NCI-H1105 (cell line): ENCODE measurements at places on chromosomes 13 and 19.

GRCh38 chr13:111911121-111911720 lies 155.7 kb upstream of the SOX1 start:
- DNase-seq = no peak

- no peak for DNase-seq
These were observed 18.8 kb upstream of the PPP5C start for GRCh38 chr19:46328079-46328478.

DNA sequence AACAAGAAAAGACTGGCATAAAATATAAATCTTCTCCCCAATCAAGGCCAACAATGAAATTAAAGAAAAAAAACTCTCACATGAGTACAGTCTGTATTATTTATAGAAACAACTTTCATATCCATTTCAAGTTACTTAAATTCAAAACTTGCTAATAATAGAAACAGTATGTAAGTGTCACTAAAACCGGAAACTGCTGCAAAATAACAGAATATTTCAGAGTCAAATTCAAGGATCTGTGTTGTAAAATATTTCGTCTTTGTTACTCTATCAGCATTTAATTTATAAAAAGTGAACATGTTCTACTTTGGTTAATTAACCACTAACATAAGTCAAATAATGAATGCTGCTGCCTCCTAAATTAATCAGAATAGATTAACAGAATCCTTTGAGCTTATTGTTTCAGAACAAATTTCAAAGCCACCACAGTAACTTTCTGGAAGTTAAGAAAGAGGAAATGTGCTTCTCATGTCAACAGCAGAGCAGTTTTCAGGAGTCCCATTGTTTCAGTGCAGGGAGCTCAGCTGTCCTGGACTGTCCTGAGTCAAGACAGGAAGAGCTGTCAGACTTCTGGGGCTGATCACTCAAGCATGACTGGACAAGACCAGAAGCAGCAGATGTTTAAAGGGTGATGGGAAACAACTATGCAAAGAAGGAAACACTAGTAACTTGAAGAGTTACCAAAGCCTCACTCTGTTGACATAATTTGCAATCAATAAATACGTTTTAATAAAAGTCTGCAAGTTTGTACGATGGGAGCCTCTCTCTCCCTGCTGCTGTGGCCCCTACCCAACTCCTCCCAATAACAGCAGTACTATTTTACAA lies 76.9 kb downstream of the FOXO1 start:
- no peak for DNase-seq

- no peak for DNase-seq
These were observed 12.1 kb upstream of the FKRP start for GRCh38 chr19:46733690-46734292.

GRCh38 chr19:35265126-35265899 lies 3.4 kb upstream of the USF2 start:
- DNase-seq = no peak

DNA sequence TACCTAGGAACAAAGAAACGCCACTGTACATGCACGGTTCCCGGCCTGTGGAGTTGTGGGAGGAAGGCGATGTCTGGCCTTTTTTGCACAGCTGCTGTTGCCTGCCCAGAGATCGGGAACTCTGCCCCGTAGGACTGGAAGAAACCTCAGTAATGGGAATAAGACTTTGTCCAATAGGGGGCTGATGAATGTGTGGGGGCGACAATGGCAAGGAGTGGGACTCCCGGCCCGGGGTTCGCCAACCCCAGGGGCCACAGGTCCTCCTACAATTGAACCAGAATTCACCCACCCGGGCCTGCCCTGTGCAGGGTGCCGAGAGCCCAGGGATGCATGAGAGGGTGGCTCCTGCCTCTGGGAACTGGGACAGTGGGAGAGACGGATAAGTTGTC lies 2.0 kb upstream of the CEBPA start:
- no peak for DNase-seq

- DNase-seq = no peak
These were observed 29.5 kb downstream of the TMEM255B start for GRCh38 chr13:113788413-113789135.

- DNase-seq = no peak
These were observed 27.2 kb upstream of the ATP1A3 start for GRCh38 chr19:42021185-42021584.

DNA sequence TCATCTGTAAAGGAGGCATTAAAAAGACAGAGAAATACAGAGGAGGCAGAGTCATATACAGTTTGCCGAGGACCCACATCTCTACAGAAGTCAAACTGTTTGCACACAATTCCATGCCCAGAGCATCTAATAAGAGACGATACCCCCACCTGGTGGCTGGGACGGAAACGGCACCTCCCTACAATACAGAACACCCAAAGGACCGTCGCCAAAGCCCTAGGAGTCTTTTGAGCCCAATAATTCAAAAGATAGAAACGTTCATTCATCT lies 703 bp upstream of the PLEKHG2 start:
- peak; percentile 84 for DNase-seq

- DNase-seq = peak; percentile 20
These were observed 4.0 kb upstream of the HOOK2 start for GRCh38 chr19:12779162-12779993.

DNA sequence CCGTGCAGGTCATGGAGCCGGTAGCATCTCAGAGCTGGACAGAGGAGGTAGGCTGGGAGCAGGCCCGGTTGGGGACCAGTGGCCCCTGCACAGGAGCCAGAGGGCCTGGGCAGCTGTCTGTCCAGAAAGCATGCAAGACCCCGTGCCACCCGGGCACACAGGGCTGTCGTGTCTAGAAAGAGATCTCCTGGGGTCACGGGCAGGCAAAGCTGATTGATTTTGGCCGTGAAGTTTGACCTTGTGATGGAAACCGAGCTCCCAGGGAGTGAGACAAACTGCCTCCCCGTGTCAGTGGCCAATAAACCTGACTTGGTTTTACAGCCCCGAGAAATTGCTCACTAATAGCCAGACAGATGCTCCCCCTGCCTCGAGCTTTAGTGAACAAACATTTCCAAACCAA lies 98.8 kb downstream of the KDM4B start:
- DNase-seq = no peak

DNA sequence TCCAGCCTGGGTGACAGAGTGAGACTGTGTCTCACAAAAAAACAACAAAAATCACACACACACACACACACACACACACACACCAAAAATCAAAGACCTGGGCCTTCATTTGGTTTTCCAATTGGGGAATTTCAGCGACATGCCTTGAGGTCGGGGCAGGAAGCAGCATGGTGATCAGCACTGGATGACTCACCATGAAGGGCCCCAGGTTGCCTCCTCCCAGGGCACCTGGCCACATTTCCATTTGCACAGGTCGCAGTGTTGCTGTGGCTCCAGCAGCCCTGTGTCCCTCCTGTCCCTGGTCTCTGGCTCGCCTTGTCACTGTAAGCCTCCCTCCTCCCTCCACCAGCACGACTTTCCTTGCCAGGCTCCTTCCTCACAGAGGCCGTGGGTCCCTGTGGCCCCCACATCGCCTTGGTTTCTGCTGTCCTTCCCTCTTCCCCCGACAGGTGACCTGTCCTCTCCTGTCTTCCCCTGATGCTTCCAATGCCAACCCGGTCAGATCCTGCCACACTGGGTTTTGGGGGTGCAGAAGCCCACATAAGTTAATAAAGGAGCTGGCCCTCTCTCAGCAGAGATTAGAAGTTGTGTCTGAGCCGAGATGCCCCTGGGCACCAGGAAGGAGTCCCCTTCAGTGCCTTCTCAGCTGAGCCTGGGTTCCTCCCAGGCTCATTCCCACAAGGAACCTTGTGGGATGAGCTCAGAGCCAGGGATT lies 66.7 kb downstream of the GPR12 start:
- DNase-seq = no peak

- DNase-seq = no peak
These were observed 96.6 kb downstream of the ELF1 start for GRCh38 chr13:40922437-40923040.

DNA sequence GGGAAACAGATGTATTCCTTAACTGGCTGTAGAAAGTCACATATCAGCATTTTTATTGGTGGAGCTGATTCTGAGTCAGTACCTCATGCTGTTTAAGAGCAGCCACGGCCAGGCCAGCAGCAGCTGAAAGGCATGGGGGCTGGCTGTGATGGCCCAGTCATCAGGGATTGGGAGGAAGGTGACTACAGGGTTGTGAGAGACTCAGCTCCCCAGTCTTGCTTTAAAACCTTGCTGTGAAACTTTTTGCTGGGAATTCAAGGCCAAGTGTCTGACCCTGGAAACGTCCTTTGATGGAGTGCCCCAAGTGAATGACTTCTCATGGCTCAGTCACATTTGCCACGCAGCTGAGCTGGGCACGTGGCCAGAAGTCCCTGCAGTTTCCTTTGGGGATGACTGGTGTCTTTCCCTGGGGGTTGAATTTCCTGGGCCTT lies 39.1 kb upstream of the RNF113B start:
- DNase-seq = no peak

- no peak for DNase-seq
These were observed 47.2 kb downstream of the TM9SF2 start for GRCh38 chr13:99548448-99548847.

- DNase-seq = no peak
These were observed 218.3 kb downstream of the DCT start for GRCh38 chr13:94261163-94261562.

DNA sequence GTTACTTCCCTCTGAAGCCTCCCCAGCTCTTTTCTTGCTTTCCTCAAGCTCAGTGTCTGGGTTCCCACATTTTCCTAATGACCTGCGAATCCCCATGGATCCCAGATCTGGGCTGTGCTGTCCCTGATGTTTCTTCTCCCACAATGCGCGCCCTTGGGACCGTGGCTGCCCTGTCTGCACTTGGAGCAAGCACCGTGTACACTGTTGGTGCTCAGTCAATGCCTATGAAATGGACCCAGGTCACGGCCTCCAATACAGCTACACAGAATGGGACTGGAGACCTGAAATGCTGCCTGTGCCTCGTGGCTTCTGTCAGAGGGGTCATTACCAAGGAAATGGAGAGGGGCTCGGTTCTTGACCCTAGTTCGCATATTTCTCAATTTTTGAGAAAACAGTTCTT lies 160.1 kb upstream of the SOX1 start:
- DNase-seq = no peak

GRCh38 chr19:3609779-3610719 lies 3.4 kb upstream of the TBXA2R start:
- DNase-seq = no peak

DNA sequence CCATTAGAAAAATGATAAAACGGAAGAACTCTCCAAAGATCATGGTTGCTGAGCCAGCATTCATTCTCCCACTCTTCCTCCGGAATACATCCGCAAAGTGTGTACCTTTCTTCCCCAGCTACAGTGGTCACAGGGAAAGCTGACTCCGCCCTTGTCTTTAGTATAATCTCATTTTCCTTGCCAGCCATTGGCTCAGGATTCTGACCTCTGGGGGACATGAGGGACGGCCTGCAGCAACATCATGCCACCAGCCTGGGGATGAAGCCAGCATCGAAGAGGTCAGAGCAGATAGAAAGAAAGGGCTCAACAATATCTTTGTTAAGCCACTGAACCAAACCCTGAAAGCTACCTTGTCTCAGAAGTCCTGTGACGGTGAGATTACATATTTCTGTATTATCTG lies 46.3 kb upstream of the TPP2 start:
- no peak for DNase-seq

GRCh38 chr13:88026241-88026640 lies 355.1 kb downstream of the SLITRK5 start:
- DNase-seq = no peak

- peak; percentile 68 for DNase-seq
These were observed 480.3 kb downstream of the LIG4 start for GRCh38 chr13:107734891-107735625.

GRCh38 chr19:6381030-6381750 lies 5.5 kb upstream of the PSPN start:
- no peak for DNase-seq

- DNase-seq = no peak
These were observed 145.1 kb downstream of the UQCRFS1 start for GRCh38 chr19:29067831-29068230.

DNA sequence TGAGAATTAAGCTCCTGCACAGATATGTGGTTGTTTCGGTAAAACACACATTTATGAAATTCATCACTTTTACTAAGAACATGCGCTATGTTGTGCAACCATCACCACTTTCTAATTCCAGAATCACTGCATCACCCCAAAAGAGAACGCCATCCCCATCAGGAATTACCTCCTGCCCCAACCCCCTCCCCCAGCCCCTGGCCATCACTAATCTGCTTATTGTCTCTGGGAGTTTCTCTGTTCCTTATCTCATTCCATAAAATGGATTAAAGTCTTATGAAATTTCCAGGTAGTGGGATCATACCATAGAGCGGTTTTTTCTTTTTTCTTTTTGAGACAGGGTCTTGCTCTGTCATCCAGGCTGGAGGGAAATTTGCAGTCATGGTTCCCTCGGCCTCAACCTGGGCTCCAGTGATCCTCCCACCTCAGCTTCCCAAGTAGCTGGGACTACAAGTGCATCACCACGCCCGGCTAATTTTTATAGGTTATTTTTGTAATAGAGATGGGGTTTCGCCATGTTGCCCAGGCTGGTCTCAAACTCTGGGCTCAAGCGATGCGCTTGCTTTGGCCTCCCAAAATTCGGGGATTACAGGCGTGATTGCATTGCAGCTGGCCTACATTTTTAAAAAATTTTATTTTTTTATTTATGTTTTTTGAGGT lies 3.5 kb downstream of the ZSCAN5B start:
- no peak for DNase-seq

GRCh38 chr13:76683168-76683567 lies 203.0 kb downstream of the KCTD12 start:
- no peak for DNase-seq

- peak; percentile 66 for DNase-seq
These were observed 22.3 kb upstream of the TFDP1 start for GRCh38 chr13:113562085-113562749.

GRCh38 chr13:99264051-99264450 lies 5.9 kb upstream of the GPR18 start:
- DNase-seq = no peak

DNA sequence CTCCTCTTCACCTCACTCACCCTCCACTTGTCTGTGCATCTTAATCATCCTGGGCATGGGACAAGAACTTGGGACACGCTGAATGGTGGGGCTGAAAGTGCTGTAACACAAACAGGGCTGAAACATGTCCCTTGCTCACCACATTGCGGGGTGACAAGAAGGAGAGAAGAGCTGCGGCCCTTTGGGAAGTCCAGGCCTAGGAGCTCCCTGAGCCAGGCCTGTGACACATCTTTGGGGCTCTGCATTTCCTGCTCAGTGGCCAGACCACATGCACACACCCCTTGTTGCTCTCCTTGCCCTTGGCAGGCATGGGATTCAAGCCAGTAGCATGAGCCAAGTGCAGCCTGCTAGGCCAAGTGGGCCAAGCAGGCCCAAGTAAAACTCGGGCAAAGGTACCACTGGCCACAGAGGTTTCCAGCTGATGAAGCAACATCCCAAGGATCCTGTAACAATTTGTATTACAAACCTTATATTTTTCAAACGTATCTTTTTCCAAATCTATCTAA lies 1384.3 kb upstream of the PCDH20 start:
- no peak for DNase-seq

GRCh38 chr13:60727140-60727539 lies 330.1 kb downstream of the TDRD3 start:
- DNase-seq = no peak

DNA sequence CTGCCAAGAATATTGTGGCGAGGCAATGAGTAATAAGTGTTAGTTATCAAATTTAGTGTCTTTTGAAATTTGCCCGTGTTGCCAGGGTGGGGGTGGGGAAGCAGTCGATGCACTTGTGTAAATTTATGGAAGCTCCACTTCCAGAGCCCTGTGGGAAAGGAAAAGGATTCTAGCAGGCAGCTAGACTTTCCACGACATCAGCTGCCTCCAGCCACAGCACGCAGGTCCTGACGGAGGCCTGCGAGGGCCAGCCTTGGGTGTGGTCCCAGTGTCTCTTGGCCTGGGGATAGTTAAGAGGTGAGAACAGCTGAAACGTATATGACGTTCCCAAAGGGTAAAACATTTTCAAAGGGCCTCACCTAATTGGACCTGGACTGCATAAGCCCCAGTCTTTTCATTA lies 433.0 kb downstream of the TSHZ3 start:
- no peak for DNase-seq
